ENCODE measurements at places on chromosomes 6 and 20. TPM values are rescaled to one million over a fixed set of nuclear protein-coding genes. Genes with fewer than 3 reads are reported as not detected.

Gene DSP
- total RNA-seq = not detected

- DNase-seq = no peak
Observed at GRCh38 chr20:2420510-2420909, 39.8 kb downstream of the TGM6 start.

DNA sequence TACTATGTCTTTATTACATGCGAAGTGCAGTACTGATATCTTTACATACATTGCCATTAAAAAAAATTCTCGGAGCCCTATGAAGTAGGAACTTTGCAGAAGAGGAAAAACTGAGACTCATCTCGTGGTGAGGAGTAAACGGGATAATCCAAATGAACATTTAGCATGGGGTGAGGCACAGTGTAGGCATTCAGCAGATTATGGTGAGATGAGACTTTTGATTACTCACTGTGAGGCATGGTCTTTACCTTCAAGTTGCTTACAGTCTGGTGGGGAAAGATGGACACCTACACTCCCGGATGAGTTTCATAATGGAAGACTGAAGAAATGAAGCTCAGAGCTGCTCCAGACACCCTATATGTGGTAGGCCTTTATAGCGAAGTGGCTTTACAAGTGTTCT lies 1.4 kb downstream of the RPRD1B start:
- no peak for DNase-seq

Gene SYNGAP1
- 43.0 TPM for total RNA-seq

DNA sequence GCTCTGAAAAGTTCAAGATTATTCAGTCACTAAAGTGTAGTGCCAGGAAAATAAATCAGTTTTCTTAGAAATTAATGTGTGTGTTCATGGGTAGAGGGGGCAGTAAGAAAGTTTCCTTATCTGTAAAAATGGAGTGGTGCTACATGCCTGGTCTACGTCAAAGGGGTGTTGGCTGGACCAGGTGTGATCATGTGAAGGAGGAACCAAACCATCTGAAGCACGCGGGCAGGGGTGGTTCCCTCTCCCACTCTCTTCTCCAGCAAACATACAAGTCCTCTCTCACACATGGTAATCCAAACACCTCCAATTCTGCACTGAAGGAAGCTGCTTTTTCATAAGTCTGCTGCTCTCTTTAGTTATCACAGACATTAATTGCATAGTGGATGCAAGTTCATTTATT lies 63.1 kb downstream of the CLIC5 start:
- no peak for DNase-seq

- DNase-seq = no peak
Observed at GRCh38 chr6:91181416-91181815, 594.5 kb upstream of the MAP3K7 start.

- DNase-seq = no peak
Observed at GRCh38 chr6:42565823-42566613, 2.2 kb downstream of the UBR2 start.

DNA sequence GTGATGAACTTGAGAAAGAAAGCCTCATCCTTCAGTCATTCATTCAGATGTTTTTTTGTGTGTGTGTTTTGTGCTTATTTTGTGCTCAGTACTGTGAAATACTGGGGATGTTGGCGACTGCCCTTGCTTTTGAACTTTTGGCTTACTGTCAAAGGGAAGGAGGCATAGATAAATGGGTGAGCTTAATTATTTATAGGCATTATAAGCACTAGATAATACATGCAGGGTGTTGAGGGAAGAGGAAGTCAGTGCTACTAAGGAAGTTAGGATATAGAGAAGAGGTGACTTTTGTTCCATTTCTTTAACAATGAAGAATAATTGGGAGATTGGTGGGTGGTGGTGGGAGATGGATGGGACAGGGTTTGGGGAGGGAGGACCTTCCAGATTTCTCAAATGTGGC lies 23.6 kb downstream of the XRN2 start:
- no peak for DNase-seq

GRCh38 chr6:166045173-166045859 lies 122.3 kb downstream of the TBXT start:
- DNase-seq = no peak

DNA sequence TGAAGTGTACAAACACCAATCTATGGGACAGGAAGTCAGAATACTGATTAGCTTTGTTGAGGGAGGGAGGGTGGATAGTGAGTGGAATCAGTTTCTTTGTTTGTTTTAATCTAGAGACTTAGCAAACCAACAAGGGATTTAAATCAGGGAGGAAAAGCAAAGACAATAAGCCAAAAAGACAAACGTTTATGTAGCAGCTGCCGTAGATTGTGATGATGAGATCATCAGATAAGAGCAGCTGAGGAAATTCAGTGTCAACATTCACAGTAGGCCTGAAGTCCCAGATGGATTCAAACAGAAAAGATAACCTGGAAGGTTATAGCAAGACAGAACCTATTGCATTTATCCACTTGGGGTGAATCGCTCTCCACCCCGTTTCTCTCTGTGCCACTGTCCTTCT lies 104.9 kb upstream of the SYNDIG1 start:
- DNase-seq = no peak

- DNase-seq = no peak
Observed at GRCh38 chr6:37862430-37862829, 42.9 kb downstream of the ZFAND3 start.

DNA sequence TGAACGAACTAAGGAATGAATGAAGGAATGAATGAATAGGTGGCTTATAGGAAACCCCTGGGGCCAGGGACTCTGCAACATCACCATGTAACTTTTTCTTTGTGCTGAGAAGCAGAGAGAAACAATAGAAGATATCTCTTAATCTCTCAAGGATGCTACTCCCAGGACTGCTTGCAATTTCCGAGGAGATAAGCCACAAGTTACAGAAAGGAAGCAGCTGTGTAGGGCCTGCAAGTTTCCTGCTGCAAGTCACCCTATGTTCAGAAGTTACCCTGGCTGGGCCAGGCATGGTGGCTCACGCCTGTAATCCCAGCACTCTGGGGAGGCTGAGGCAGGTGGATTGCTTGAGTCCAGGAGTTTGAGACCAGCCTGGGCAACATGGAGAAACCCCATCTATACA lies 7.3 kb upstream of the MAVS start:
- no peak for DNase-seq

Gene MYB
- total RNA-seq = 1.4 TPM

Gene RAET1L
- total RNA-seq = not detected

- DNase-seq = no peak
Observed at GRCh38 chr6:136739071-136739470, 53.2 kb downstream of the MAP3K5 start.

- no peak for DNase-seq
Observed at GRCh38 chr6:13304101-13304500, 24.2 kb downstream of the TBC1D7 start.

DNA sequence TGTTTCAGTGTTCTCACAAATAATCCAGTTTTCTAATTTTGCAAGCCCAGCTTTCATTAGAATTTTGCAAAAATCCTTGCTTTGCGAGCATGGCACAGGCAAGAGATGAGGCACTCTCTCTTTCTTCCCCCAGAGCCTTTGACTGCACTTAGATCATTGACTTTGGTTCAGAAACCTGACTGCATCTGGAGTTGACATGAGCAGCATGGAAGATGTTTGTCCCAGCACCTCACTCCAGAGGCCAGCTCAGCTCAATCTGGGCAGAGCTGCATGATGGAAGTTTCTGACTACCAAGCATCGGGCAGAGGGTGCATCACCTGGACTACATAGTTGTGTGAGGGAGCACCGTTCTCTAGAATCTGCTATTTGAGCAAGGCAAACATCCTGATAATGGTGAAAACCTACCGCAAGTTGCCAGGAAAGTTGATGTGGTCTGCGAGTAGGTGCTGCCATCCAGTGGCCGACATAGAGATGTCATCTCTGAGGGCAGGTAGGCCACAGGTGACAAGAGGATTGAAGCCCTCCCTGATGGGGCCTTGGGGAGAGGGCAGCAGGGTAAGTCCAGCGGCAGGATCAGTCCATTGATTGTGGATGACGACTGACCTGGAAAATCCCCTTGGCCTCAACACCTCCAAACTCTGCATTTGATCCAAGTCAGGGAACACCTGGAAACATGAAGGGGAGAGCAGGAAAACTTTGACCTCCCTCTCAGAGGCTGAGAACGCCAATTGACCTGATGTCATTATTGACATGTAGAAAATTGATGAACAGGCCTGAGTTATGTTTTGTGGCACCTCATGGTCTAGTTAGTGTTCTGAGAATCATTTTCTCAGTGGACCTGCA lies 3.8 kb upstream of the LPA start:
- DNase-seq = peak; percentile 11

DNA sequence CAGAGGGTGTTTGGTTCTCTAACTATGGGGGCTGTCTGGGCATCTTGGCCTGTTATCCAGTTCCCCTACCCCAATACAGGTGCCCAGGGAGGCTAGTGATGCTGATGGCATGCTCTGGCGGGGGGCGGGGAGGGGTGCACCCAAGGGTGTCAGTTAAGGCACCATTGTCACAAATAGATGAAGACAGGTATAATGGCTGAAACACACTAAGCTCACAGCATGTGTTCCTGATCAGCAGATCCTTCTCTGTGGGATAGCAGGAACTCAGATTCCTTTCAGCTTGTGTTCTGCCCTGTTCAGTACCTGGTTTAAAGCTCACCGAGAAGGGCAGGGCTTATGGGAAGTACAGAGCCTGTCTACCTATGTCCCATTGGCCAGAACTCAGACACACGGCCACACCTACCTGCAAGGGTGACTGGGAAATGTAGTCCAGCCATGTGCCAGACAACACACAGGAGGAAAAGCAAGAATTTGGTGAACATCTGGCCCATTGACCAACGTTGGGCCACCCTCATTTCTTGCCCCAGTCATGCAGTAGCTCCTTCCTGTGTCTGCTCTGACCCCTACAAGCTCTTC lies 3.4 kb upstream of the RSPO4 start:
- peak; percentile 22 for DNase-seq

DNA sequence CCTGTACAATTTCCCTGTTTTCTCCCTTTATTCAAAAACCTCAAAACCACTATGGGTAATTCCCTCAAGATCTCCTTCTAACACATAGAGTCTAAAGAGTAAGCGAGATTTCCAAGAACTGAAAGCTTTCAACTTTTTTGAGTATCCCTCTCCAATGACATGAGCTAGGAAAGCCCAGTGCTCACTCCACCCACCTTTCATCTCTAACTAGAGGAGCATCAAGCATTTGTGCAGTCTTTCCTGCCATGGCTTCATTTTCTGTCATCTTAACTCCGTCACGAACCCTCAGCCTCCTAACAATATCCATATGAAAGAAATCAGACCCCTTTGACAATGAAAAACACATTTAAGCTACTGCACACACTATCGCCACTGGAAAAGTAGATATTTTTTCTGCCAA lies 91.9 kb upstream of the SUPT3H start:
- no peak for DNase-seq

DNA sequence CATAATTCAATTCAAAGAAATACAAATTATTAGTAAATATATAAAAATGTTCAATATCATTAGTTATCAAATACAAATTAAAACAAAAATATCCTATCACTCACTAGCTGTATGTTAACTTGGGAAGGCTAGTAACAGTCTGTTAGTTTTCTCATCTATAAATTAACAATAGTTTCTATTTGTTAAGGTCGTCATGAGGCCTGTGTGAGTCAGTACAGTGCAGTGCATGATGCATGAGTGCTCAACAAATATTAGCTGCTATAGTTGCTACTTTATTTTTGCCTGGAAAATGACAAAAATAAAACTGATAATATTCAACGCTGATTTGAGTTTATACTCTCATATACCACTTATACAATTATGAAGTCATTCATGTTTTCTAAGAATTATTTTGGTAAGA lies 401.6 kb upstream of the RUNX2 start:
- DNase-seq = no peak

- DNase-seq = no peak
Observed at GRCh38 chr6:122248844-122249243, 150.6 kb upstream of the HSF2 start.

DNA sequence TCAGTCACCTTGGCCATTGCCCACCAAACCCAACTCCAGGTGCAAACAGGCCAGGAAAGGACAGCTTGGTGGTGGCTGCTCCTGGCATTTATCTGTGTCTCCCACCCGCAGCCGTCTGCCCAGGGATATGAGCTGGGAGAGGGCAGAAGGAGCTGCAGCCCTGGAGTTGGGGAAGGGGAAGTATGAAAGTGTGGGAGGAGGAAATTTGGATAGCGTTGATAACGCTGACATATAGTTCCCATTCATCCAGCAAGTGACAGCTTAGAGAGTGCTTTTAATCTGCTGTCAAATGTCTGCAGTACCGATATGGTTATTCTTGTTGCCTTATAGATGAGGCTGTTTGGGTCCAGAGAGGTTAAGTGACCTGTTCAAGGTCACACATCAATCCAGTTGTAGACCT lies 741 bp downstream of the KCNK16 start:
- no peak for DNase-seq
